A549 treated with AZD2906 at 1 μM for 4 hours (cell line): ENCODE measurements at places on chromosomes 3 and 15. TPM values are rescaled to one million over a fixed set of nuclear protein-coding genes. Genes with fewer than 3 reads are reported as not detected.

The CFAP100 gene
- not detected in 5 replicates for total RNA-seq

The AADACL2 gene
- total RNA-seq = not detected in 5 replicates

The MYZAP gene
- total RNA-seq = 1.3 to 1.5 TPM (median 1.4 TPM) in 5 replicates

The CD86 gene
- total RNA-seq = 0.07 TPM in 1 of 5 replicates, not detected in the others

The FAM81A gene
- total RNA-seq = 10.1 to 12.1 TPM (median 11.7 TPM) in 5 replicates

The VIPR1 gene
- 2.0 to 2.5 TPM (median 2.1 TPM) in 5 replicates for total RNA-seq

The GBE1 gene
- total RNA-seq = 21.5 to 28.0 TPM (median 23.5 TPM) in 5 replicates

The SELENOS gene
- 170 to 184 TPM (median 175 TPM) in 5 replicates for total RNA-seq

The ZPLD1 gene
- total RNA-seq = 0.02 to 0.06 TPM (median 0.03 TPM) in 4 of 5 replicates, not detected in the other

The PLSCR5 gene
- not detected in 5 replicates for total RNA-seq

The XIRP1 gene
- total RNA-seq = 0.17 to 0.25 TPM (median 0.19 TPM) in 5 replicates

The TTLL13 gene
- 0.03 to 0.57 TPM (median 0.12 TPM) in 5 replicates for total RNA-seq

The DAPK2 gene
- 2.8 to 4.2 TPM (median 3.7 TPM) in 5 replicates for total RNA-seq

The SPATA12 gene
- 0.29 to 0.55 TPM (median 0.39 TPM) in 5 replicates for total RNA-seq

The KLHL40 gene
- not detected in 5 replicates for total RNA-seq

The ZNF860 gene
- total RNA-seq = 1.2 to 2.0 TPM (median 1.4 TPM) in 5 replicates

The SEMA3F gene
- 14.4 to 21.6 TPM (median 19.7 TPM) in 5 replicates for total RNA-seq

The ATP13A4 gene
- 0.15 TPM in 1 of 5 replicates, not detected in the others for total RNA-seq

The CISH gene
- 0.40 to 0.72 TPM (median 0.53 TPM) in 5 replicates for total RNA-seq

The GOLGA8M gene
- 0.07 to 0.11 TPM in 2 of 5 replicates, not detected in the others for total RNA-seq

The SKOR1 gene
- total RNA-seq = 0.03 to 0.08 TPM (median 0.05 TPM) in 4 of 5 replicates, not detected in the other

The TEX264 gene
- total RNA-seq = 61.5 to 73.9 TPM (median 69.7 TPM) in 5 replicates

The CTXN2 gene
- total RNA-seq = 0.02 to 0.05 TPM in 2 of 5 replicates, not detected in the others

The PPP4R2 gene
- total RNA-seq = 27.6 to 43.5 TPM (median 35.9 TPM) in 5 replicates

The OSBPL10 gene
- total RNA-seq = 17.0 to 24.0 TPM (median 22.8 TPM) in 5 replicates
